ENCODE measurements at places on chromosomes 3 and 15.
A peak's percentile ranks its signal among the peaks of the same experiment; 100 is the strongest.

GRCh38 chr15:96585484-96586386 is 255.2 kb downstream of the NR2F2 start:
- no peak for DNase-seq

GRCh38 chr3:149449799-149450198 is 24.7 kb upstream of the TM4SF4 start:
- DNase-seq = no peak

- DNase-seq = no peak
These were observed 27.7 kb downstream of the CMSS1 start for GRCh38 chr3:99845331-99845730.

DNA sequence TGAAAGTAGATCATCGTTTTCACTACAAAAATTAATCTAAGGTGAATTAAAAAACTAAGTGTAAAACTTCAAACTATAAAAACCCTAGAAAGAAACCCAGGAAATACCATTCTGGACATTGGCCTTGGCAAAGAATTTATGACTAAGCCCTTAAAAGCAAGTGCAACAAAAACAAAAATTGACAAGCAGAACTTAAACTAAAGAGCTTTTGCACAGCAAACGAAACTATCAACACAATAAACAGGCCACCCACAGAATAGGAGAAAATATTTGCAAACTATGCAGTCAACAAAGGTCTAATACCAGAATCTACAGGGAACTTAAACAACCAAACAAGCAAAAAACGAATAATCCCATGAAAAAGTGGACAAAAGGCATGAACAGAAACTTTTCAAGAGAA is 302.0 kb downstream of the CHST2 start:
- DNase-seq = no peak

GRCh38 chr3:40628984-40629383 is 104.2 kb downstream of the ZNF621 start:
- no peak for DNase-seq

DNA sequence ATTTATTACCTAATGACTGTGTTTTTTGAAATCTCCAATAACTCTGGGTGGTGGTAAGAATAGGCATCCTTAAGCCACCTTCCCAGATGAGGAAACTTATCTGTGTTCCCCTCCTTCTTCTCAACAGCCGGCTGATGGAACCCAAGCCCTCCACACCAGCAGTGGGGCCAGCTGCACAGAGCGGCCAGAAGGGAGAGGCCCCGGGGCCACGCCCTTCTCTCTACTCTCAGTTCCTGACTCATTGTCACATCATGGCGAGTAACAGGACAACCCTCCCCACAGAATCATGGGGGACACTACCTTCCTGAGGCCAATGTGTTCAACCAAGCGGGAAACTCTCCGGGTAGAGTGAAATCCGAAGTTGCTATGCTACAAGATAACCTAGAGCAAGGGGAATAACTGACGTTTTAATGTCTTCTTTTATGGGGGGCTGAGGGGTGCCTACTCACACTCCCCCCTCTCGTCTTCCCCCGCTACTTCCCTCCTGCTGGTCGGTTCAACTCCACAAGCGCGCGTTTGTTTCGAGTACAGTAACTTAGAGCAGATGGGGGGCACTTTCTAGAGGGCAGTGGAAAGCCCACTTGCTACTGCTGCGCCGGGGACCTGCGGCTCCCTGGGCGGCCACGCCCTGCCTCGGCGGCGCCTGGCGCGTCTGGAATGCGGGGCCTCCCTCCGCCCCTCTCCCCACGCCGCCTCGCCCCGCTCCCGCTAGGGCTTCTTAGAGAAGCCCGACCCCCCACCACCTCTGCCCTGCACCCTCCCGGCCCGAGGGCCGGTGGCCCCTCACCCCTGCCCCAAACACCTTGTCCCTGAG is 621 bp downstream of the ANXA2 start:
- peak; percentile 73 for DNase-seq

- DNase-seq = no peak
These were observed 508.6 kb downstream of the FHIT start for GRCh38 chr3:60742606-60743145.

- DNase-seq = no peak
These were observed 298.9 kb upstream of the NR2F2 start for GRCh38 chr15:96031426-96032110.

DNA sequence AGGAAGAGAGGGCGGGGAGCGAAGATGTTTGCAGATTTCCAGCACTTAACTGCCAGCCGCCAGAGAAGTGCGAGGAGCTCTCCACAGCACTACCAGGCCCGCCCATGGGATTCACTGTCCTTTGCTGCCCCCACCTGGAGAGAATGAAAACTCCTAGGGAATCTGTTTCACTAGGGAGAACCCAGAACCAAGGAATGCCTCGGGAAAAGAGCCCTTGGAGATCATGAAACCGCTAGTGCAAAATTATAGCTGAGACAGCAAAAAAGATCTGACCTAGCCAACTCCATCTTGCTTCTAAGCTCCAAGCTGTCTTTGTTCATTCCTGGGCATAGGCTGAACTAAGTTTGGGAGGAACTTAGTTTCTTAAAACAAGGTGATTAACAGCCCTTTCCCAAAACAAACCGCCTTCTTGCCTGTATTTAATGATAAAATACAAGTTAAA is 82.6 kb upstream of the GCNT3 start:
- no peak for DNase-seq

GRCh38 chr3:133540896-133541674 is 32.4 kb upstream of the CDV3 start:
- peak; percentile 40 for DNase-seq

- no peak for DNase-seq
These were observed 163.8 kb upstream of the CDIN1 start for GRCh38 chr15:36415643-36416042.

- no peak for DNase-seq
These were observed 30.8 kb upstream of the SLC41A3 start for GRCh38 chr3:126114443-126115386.

- DNase-seq = no peak
These were observed 10.5 kb downstream of the NR2C2 start for GRCh38 chr3:14957925-14958324.

GRCh38 chr3:136988651-136989050 is 30.9 kb downstream of the IL20RB start:
- no peak for DNase-seq

DNA sequence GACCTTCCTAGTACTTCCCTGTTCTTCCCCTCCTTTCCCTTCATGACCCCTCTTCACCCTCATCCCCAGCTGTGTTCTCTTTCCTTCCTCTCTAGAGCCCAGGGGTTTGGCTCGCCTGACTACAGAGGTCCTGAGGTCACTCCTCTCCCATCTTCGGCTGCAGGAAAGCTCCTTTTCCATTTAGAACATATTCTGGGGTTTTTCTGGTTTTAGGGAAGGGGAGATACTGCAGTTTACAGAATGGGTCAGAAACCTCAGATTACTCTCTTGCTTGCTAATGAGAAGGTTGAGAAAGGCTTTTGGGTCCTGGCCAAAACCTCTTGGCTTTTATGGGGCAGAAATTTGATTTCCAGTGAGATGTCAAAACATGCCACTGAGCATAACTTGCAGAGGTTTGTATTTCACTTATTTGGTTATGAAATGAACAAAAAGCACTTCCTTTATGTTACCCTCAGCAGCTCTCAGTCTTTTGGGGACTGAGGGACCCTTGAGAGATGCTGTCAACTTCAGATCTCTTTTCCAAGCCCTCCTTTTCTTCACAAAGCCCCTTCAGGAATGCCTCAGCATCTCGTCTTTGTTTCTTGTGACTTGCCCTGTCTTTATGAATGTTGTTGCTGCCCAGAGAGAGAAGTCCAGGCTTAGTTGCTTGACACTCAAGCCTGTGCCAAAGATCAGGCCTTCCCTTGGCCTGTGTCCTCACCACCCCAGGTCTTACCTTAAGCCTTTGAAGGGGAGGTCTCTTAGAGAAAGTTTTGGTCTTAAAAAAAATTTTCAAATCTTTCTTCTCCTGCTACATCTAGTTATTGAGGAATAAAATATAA is 121.7 kb upstream of the TPM1 start:
- DNase-seq = no peak

DNA sequence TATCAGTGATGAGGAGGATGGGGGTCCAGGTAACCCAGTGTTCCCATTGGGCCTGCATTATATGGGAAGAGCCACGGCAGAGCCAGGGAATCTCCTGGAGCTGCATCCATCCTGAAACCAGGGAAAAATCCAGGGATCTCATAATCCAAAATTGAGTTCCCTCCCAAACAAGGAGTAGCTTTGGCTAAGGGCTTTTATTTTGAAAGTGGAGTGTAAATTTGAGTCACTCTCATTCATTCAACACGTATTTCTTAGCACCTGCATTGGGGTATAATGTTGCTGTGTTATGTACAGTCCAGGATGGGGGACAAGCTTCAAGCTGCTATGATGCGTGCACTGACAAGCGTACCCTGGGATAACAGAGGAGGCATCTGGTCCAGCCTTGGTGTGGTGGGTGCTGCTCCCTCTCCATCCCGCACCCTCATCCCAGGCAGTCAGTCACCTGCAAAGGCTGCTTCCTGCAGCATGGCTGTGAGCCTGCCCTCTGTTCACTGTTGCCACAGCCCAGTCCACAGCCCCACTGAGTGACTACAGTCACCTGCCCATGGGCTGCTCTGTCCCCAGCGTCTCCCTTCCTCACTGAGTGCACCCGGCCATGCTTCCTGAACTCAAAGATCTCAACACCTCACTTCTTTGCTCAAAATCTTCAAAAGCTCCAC is 135.6 kb downstream of the OPA1 start:
- DNase-seq = no peak

GRCh38 chr15:76793162-76793561 is 112.0 kb downstream of the SCAPER start:
- no peak for DNase-seq

GRCh38 chr3:118936811-118937210 is 97.8 kb downstream of the IGSF11 start:
- DNase-seq = no peak

GRCh38 chr15:57133127-57133968 is 214.9 kb downstream of the TCF12 start:
- no peak for DNase-seq

- no peak for DNase-seq
These were observed 5.7 kb upstream of the SLC25A26 start for GRCh38 chr3:66215106-66215505.

- DNase-seq = no peak
These were observed 206.3 kb downstream of the LSAMP start for GRCh38 chr3:116238846-116239565.

DNA sequence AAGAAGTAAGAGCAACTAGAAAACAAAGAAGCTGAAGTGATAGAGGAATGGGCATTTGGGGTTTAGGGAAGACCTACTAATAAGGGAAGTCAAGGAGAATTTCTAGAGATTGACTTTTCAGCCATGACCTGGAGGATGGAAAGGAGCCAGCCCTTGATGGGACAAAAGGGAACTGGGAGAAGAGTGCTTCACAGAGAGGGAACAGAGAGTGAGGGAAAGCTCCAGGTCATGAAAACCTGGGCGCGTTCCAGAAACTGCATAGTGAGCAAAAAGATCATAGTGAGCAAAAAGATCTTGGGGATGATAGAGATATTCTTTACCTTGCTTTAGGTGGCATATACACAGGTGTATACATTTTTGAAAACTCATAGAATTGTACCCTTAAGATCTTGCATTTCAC is 143.1 kb upstream of the NUDT16 start:
- no peak for DNase-seq

GRCh38 chr3:44958386-44958785 is 17.6 kb downstream of the ZDHHC3 start:
- no peak for DNase-seq

DNA sequence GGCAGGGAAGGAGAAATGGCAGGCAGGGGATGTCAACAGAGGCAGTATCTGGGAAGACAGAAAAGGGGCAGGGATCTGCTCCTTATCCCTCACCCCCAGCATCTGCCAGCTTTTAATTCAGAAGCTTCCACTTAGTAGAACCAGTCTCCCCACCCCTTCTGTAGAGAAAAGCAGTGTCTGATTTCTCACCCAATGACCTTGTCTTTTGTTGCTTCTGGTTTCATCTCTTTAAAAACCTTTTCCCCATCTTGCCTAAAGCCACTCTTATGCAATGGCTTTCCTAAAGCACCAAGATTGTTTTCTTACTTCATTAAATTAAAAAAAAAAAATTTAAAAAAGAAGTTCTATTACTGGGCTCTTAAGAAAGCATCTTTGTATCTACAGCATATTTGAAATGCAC is 27.8 kb downstream of the ARHGEF3 start:
- no peak for DNase-seq

DNA sequence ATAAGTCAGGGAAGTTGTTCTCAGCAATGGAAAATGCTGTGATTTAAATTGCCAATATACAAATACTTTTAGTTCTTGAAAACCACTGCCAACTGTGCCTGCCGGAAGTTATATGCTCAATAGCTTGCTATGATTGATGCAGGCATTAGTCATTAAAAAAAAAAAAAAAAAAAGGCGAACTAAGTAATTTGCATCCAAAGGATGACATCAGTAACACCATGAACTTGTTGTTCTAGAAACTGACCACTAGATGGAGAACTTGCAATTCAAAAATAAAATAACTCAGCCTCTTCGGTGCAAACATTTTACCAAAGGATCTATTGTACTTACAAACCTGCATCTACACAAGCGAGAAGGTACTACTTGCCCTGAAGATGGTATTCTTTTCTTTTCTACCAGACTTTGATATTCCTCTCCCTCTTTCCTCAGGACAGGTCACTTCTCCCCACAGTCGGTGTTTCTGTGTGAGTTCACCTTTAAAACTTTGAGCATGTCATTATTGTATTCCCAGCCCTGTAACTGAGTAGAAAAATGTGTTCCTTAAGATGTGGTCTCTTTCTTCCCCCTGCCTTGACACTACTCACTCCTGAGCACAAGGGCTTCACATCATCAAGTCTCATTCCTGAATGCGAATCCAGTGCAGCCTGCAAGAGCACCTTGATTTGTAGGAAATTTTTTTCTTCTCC is 115.0 kb upstream of the VEPH1 start:
- DNase-seq = peak; percentile 13

GRCh38 chr15:99267957-99268356 is 16.7 kb downstream of the LRRC28 start:
- no peak for DNase-seq

- DNase-seq = no peak
These were observed 85.1 kb downstream of the STAG1 start for GRCh38 chr3:136667081-136667480.

- no peak for DNase-seq
These were observed 125.4 kb downstream of the AGBL1 start for GRCh38 chr15:86205096-86205495.

DNA sequence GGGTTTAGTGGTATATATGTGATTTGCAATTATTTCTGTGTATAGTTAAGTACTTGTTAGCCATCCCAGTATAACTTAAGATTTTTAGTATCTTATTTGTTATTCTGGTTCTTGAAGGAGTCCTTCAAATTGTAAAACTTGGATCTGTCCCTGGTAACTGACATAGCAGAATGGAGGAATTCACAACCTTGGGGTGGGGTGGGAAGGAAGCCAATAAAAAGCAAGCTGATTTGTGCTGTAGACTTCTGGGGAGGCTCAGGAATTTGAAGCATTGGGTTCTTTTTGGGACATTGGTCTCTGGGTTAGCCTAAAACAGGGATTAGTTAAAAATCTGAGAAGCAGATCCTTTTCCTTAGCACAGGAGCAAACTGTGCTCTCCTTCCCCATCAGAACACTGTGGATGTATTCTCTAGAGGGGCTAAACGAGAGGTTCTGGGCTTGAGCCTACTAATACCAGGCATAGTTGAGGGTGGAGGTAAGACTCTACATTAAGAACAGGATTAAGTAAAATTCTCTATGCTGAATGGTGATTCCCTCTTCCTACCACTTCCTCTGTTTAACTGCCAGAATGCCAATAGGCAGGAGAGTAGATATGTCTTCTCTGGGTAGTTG is 42.2 kb downstream of the GMPS start:
- no peak for DNase-seq

Measured in GM06990 (cell line).